GM10248 (cell line): ENCODE measurements at places on chromosomes 12 and 14.

DNA sequence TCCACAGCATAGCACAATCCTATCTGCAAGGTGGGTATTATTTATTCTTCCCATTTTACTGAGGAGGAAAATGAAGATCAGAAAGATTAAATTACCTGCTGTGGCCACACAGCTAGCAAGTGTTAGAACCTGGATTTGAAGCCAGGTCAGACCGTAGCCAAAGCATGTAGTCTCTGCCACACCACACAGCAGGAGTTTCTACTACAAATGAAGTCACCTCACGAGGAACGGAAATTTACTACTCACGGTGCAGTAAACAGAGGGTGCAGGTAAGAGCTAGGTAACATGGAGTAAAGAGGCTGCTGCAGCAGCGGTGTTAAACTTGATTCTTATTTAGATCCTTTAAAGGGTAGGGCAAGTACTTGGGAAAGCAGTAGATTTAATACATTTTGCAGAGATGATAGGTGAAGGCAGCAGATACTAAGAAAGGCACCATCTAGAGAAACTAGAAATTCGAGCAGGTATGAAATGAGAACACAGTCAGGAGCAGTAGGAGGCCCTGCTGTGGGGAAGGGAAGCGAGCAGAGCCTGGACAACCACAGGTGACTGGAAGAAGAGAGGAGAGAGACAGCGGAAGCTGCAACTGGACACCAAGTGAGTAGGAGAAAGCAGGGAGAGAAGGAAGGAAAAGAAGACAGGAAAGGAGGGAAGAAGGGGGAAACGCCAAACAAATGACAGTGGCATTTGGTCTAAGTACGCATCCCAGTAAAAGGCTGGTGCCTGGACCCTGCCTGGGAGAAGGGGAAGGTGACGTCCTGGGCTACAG lies 21.5 kb downstream of the SPTB start:
- no peak for DNase-seq

- DNase-seq = no peak
Observed at GRCh38 chr14:74959596-74960180, 4.3 kb upstream of the PGF start.

- DNase-seq = no peak
Observed at GRCh38 chr12:59067083-59067482, 146.8 kb upstream of the LRIG3 start.

- no peak for DNase-seq
Observed at GRCh38 chr14:90696720-90697119, 119.5 kb downstream of the TTC7B start.

GRCh38 chr14:65002586-65003210 lies 16.0 kb downstream of the FNTB start:
- DNase-seq = no peak

- DNase-seq = peak; percentile 79
Observed at GRCh38 chr12:57110104-57111030, 795 bp downstream of the STAT6 start.
